T-helper 1 cell (primary cell): ENCODE measurements at places on chromosomes 5 and 9.

DNA sequence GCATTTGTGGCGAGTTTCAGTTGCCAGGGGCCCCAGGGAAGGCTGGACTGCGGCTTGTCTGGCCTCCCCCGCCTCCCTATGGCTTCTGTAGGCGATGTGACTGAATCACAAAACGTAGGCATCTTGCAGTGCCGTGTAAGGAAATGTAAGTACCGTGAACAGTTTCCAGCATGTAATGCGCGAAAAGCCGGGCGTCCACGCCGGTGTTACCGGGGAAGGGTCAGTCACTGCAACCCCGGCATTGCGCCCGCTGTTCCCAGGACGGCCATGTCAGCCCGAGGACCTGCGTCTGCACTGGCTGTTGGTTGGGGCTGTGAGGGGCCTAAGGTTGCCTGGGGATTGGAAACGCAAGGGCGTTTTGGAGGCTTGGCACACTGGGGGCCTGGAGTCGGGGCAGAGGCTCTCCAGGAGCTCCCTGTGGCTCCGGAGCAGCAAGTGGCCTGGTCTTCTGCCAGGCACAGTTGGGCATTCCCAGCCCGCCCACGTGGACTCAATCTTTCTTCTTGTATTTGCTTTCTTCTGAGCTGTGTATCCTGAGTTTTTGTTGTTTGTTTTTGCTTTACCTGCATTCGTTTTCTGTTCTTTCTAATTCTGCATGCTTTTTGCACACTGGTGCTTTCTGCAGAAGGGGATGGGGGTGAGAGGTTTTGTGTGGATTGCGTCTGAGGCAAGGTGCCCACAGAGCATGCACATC lies 36.9 kb upstream of the PLEKHG4B start:
- no peak for DNase-seq

- DNase-seq = no peak
These were observed 256.7 kb upstream of the CD180 start for GRCh38 chr5:67453111-67453905.

- no peak for DNase-seq
These were observed 219.3 kb downstream of the CAAP1 start for GRCh38 chr9:26673261-26673660.

- no peak for DNase-seq
These were observed 199.8 kb downstream of the ZNF608 start for GRCh38 chr5:124546643-124547042.

DNA sequence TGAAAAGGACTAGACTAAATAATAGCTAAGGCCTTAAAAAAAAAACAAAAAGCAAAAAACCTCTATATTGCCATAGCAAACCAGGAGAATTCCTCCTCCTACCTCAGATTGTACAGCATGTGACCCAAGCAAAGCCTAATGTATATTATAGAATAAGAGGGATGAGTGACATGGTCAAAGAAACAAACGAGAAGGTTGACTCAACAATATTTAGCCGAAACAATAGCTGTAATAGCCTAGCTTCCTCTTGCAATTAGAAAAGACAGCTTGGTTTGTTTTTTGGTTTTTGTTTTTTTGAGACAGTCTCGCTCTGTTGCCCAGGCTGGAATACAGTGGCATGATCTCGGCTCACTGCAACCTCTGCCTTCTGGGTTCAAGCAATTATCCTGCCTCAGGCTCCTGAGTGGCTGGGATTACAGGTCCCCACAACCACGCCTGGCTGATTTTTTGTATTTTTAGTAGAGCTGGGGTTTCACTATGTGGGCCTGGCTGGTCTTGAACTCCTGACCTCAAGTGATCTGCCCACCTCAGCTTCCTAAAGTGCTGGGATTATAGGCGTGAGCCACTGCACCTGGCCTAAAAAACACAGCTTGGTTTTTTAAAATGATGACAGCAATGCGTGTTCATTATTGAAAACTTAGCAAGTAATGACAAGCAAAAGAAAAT lies 5.6 kb downstream of the NLN start:
- no peak for DNase-seq

DNA sequence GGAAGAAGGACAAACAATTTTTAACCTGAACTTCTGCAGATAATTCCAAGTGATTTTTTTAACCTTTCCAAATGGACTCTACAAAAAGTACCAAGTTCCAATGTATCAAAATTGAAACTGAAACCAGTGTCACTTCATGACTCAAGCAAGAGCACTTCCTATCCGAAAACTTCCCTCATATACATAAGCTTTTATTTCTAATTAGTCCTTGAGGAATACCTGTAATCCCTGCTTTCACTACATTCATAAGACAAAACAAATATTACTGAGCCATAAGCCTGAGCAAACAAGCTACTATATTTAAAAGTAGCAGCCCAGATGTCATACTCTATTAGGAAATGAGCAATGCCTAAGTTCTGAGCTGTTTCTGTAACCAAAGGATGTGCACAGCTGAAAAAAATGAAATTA lies 224.4 kb downstream of the EBF1 start:
- no peak for DNase-seq

- no peak for DNase-seq
These were observed 204.3 kb downstream of the CNTLN start for GRCh38 chr9:17339156-17339555.

DNA sequence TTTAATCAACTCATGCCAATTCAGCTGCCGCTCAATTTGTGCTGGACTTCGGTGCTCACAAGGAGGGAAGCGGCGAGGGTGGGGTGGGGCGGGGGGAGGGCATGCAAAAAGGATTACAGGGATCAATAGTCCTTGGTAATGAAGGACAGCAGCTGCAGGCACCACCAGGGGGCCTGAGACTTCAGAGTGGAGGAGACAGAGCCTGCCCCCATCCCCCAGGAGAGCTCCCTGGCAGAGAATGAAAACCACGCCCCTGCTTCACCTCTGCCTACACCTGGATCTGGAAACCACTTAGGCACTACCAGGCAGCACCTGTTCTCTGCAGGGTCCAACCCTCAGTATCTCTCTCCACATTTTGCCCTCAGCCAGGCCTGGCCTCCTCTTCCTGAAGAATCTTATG lies 155.6 kb downstream of the TRIM32 start:
- no peak for DNase-seq

GRCh38 chr5:131996210-131997025 lies 15.0 kb downstream of the ACSL6 start:
- DNase-seq = no peak

DNA sequence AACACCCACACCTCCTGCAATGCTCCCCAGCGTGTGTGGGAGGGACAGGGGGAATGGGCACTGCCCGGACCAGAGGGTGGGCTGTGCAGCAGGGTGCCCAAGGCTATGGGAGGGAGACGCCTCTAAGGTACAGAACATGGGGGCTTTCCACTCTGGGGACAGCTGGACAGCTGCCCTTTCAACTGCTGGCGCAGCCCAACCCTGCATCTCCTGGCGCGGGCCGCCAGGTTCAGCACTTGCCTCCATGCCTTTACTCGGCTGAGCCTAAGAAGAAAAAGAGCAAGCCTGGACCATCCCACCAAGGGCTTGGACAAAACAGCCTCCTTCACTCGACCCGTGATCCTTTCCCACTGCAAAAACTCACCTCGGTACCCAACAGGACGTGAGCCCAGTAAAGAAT lies 15.0 kb downstream of the AK8 start:
- DNase-seq = no peak

DNA sequence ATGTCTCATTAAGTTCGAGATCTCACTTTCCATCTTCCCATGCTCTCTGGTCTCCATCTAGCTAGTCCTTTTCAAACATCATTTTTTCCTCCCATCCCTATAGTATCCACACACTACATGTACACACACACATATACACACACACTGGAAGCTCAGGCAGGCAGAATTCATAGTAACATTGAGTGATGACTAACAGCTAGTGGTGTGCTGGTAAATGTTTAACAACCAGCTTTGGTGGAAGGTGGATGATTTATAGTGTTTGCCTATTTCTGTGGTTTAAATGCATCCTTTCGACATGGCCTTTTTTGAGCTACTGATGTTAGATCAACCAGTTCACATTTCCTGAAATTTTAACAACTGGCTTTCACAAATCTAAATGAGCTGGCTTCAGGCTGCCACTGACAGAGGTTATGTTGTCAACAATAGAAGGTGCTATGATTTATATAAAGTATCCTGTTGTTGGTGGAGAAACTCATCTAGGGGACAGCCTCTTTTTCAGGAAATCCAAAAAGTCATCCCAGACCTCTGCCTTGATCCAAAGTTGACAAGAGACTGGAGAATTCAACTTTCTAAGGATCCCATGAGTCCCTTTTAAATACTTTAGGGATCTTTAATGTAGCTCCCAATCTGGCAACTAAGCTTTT lies 117.8 kb downstream of the CCDC192 start:
- DNase-seq = no peak

GRCh38 chr5:58452566-58453258 lies 7.2 kb downstream of the PLK2 start:
- no peak for DNase-seq

DNA sequence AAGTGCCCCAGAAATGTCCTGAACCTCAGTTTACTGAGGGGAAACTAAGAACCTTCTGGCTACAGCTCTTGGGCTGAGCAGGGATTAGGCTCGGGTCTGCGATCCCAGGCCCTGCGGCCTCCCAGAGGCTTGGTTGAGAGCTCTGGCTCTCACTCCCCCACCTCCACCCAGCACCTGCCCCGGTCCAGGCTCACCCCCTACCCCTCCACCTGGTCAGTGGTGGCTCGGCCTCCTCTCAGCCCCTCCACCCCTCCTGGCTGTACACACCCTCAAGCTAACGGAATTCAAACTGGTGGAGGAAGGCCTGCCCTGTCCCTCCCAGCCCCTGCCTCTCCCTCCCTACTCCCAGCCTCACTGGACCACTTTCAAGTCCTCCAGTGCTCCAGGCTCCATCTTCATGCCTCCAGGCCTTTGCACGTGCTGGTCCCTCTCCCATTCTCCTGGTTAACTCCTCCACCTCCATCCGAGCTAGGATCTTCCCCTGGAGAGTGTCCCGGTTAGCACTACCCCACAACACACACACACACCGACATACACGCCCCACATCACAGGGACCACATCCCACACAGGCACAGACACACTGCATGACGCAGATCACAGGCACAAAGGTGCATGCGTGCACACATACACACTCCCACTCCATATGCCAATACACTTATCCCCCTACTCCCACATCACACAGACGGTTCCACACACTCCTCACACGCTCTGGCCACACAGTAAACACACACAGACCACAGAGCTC lies 130.9 kb downstream of the C9orf50 start:
- DNase-seq = peak; percentile 55

- no peak for DNase-seq
These were observed 54.0 kb upstream of the GRIN3A start for GRCh38 chr9:101792475-101792874.

DNA sequence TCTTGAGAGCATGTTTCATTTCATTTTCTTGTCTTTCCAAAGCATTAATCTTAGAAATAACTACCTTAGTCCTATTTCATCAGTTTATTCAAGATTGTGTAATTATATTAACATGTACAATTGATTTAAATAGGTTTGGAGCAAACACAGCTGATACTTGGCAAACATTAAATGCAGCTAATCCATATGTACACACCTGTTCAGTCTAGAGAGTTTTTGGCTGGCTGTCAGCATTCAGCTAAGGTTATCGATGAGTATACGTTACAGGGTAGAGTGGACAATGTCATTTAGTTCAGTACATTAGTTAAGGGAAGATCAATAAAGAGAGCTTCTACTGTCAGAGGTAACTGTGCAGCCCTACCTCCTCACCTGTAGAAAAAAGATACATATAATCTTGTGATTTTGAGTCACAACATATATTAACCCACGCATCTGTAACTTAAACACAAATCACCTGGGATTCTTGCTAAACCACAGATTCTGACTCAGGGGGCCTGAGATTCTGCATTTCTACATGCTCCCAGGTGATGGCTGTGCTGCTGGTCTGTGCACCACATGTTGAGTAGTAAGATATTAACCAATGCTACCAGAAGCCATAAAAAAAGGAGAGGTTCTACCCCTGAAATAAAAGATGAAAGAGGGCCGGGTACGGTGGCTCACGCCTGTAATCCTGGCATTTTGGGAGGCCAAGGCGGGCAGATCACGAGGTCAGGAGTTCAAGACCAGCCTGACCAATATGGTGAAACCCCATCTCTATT lies 34.1 kb upstream of the PCA3 start:
- no peak for DNase-seq

DNA sequence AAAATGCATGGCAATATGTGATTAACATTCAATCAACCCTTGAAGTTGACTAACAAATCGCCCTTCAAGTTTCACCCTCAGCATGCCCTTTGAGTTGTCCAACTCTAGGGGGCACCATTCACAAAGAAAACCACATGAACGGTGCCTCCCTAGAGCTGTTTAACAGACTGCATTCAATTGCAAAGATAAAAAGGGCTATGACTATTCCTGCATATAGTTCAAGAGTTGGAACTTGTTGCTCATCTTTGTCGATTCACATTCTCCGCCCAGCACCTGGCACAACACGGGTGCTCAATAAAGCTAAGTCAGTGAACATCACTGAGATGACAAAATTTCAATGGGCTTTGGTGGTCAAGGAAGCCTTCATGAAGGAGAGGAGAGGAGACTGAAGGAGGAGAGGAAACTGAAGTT lies 69.6 kb upstream of the SLC30A5 start:
- no peak for DNase-seq

DNA sequence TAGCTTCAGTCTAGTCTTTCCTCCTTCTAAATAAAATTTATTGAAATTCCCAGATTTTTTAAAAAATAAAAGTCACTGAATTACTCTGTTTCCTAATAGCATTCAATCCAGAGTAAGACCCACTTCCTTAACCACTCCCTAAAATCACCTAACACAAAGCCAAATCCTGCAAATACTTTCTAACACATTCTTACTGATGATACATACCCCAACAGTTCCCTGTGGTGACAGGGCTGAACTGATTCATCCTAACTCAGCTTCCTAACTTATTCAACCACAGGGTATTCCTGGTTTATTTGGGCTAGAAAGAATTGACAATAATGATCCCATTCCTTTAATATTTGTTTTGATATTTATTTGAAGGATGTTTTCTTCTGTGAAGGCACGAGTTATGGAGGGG lies 40.7 kb upstream of the ZNF300 start:
- no peak for DNase-seq

GRCh38 chr5:108122702-108123101 lies 259.2 kb downstream of the FBXL17 start:
- no peak for DNase-seq

- DNase-seq = no peak
These were observed 21.1 kb downstream of the RGMB start for GRCh38 chr5:98794414-98795080.

GRCh38 chr9:137077010-137077747 lies at the start of gene UAP1L1:
Gene UAP1L1 (plus strand): TSS chr9:137077517. CDS start chr9:137077533, 16 bp downstream.
- no peak for DNase-seq

- DNase-seq = no peak
These were observed 385.9 kb upstream of the CHD1 start for GRCh38 chr5:99314721-99315120.

- no peak for DNase-seq
These were observed 7.5 kb upstream of the ANKRD33B start for GRCh38 chr5:10556289-10556807.

- no peak for DNase-seq
These were observed 294.7 kb downstream of the CSNK1G3 start for GRCh38 chr5:123806644-123807043.

- no peak for DNase-seq
These were observed 102.5 kb downstream of the SPATA31D1 start for GRCh38 chr9:82091100-82091499.
